ENCODE measurements at places on chromosomes 7 and 10. TPM values are rescaled to one million over a fixed set of nuclear protein-coding genes. Genes with fewer than 3 reads are reported as not detected.

GDF2 gene
- not detected for total RNA-seq

IFIT1B gene
- total RNA-seq = not detected

ADCYAP1R1 gene
- total RNA-seq = not detected

EBLN1 gene
- not detected for total RNA-seq

SPDYE2 gene
- not detected for total RNA-seq

PEX1 gene
- total RNA-seq = 6.8 TPM

LRIT2 gene
- not detected for total RNA-seq

ZNF503 gene
- total RNA-seq = 11.0 TPM

SERPINE1 gene
- total RNA-seq = 1,665 TPM

TMEM196 gene
- total RNA-seq = not detected

ZNF365 gene
- total RNA-seq = 0.82 TPM

DDX50 gene
- 33.6 TPM for total RNA-seq

PCLO gene
- 0.88 TPM for total RNA-seq

Measured in A549 treated with GW870086 at 1 μM for 4 hours (cell line).